Pancreas (tissue), 10 donors: ENCODE measurements at places on chromosomes 3 and 15. TPM values are rescaled to one million over a fixed set of nuclear protein-coding genes. Genes with fewer than 3 reads are reported as not detected.

The PLA2G4E gene
- not detected for total RNA-seq

The VPS18 gene
- total RNA-seq: 6.8 TPM

The SLC22A14 gene
- total RNA-seq: not detected

The NANOGP8 gene
- total RNA-seq: 0.69 TPM

The CIDEC gene
- total RNA-seq: 2.6 TPM

The DNAJA4 gene
- 5.8 TPM for total RNA-seq

The CCNL1 gene
- 46.5 TPM for total RNA-seq

The MESP1 gene
- total RNA-seq: 2.5 TPM

The CLRN1 gene
- not detected for total RNA-seq

The TMEM45A gene
- total RNA-seq: 15.1 TPM

The SNX33 gene
- 24.1 TPM for total RNA-seq

The GRAMD1C gene
- total RNA-seq: 6.2 TPM

The MELTF gene
- total RNA-seq: 6.7 TPM

GRCh38 chr3:84960581-84960980 lies 1.8 kb downstream of the CADM2 start:
- peaks cover 7% of the 10 kb centered on the region for H3K4me1 ChIP-seq
- no peak overlapping the region for H3K27ac ChIP-seq
- no peaks in the 10 kb centered on the region for H3K36me3 ChIP-seq
- H3K27me3 ChIP-seq: peaks cover 7% of the 10 kb centered on the region
- no peak for DNase-seq

- H3K36me3 ChIP-seq: no peaks in the 10 kb centered on the region
- H3K27ac ChIP-seq: no peak overlapping the region
- H3K4me1 ChIP-seq: peaks cover 10% of the 10 kb centered on the region
- no peak for DNase-seq
- no peaks in the 10 kb centered on the region for H3K27me3 ChIP-seq
Measured at GRCh38 chr3:58628823-58629562, 37.6 kb downstream of the FAM3D start.

DNA sequence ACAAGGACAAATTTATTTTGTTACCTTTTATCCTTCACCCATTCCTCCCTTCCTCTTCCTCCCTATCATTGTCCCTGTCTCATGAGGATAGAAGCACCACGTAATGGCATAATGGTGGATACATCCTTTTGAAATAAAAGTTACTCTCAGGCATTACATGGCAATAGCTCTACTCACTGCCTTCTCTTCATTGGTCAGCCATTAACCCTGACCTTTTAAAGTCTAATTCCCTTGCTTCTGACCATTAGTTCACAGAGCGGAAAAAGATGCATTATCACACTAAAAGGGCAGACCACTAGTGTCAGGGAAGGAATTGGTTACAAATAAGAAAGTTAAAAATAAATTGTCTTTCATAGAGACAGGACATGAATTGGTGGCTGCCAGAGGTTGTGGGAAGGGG lies 54.6 kb upstream of the EIF1B start:
- DNase-seq: no peak
- H3K27me3 ChIP-seq: no peaks in the 10 kb centered on the region
- no peak overlapping the region for H3K27ac ChIP-seq
- H3K4me1 ChIP-seq: no peaks in the 10 kb centered on the region
- H3K4me3 ChIP-seq: no peak overlapping the region

GRCh38 chr3:101979033-101979432 lies 129.7 kb downstream of the NFKBIZ start:
- H3K36me3 ChIP-seq: no peaks in the 10 kb centered on the region
- H3K27ac ChIP-seq: no peak overlapping the region
- no peaks in the 10 kb centered on the region for H3K27me3 ChIP-seq
- H3K4me3 ChIP-seq: no peak overlapping the region

DNA sequence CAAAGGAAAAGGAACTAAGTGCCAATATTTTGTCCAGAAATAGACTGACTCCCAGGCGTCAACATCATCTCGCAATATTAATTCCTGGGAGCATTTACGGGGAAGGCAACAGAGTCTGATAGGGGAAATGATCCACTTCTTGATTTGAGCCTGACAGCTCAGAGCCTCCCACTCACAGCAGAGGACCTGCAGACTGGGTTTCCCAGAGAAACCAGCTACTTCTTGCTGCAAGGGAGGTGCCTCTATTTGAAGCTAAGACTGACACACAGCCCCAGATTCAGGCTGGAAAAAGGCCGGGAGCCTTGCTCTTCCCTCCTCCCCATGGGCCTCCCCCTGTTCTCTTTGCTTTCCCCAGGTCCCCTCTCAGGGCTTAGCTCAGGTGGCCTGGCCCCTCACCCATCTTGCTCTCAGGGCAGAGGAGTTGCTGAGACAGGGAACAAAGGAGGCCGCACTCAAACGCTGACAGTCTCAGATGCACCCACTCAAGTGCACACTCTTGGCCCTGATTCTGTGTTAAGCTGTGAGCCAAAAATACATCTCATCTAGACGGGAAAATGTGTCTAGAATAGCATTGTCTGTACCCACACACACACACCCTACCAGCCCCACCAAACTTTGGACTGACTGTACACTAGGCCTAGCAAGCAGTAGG lies 49.8 kb upstream of the DCLK3 start:
- no peaks in the 10 kb centered on the region for H3K27me3 ChIP-seq
- no peaks in the 10 kb centered on the region for H3K36me3 ChIP-seq
- no peak overlapping the region for H3K4me3 ChIP-seq
- H3K27ac ChIP-seq: no peak overlapping the region
- no peak for DNase-seq

- peaks cover 14% of the 10 kb centered on the region for H3K36me3 ChIP-seq
- peaks cover 27% of the 10 kb centered on the region for H3K4me1 ChIP-seq
- peak overlapping the region; percentile 90 for H3K4me3 ChIP-seq
- H3K27ac ChIP-seq: peak overlapping the region; percentile 91
Measured at GRCh38 chr15:90871716-90872485, 3.5 kb downstream of the FURIN start.

DNA sequence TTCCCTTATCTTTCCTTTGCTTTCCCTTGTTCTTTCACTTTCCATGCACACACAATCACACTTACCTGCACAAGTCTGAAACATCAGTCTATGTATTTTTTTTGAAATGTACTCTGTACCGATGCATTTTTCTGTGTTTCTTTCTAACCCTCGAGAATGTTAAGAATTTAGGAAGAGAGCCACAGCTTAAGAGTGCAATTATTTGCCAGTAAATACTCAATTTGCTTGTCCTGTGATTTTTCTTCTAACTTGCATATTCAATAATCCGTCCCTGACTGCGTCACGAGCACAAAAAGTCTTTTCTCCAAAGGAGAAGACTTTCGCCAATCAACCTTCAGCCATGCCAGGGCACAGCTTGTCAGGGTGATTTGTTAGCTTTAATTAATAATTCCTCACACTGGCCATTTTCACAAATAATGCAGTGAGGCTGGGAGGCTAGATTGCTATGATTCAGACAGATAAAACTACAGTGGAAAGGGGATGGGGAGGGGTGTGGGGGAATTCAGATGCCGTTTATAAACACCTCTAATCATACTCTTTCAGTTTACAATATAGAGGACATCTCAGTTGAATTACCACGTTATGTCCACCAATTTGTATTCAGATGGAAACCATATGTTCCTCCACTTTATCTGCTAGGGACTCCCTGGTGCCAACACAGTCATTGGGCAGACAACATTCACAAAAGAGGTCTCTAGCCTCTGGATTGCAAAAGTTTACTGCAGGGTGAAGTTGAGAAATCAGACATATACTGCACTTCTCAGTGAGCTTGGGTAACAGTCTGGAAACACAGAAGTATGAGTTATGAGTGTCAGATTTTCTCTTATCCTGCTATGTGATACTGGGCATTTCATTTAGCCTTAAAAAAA lies 388.0 kb downstream of the ZBTB20 start:
- H3K27me3 ChIP-seq: no peaks in the 10 kb centered on the region
- peak; percentile 20 for DNase-seq
- H3K36me3 ChIP-seq: no peaks in the 10 kb centered on the region
- H3K27ac ChIP-seq: peak overlapping the region; percentile 41

DNA sequence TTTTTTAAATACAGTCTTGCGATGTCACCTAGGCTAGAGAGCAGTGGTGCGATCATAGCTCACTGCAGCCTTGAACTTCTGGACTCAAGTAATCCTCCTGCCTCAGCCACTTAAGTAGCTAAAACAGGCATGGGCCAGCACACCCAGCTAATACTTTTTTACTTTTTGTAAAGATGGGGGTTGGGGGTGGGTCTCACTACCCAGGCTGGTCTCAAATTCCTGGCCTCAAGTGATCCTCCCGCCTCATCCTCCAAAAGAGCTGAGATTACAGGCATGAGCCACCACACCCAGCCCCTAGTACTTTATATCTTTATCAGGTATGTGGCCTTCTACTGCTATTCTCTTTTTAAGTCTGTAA lies 8.3 kb downstream of the PEAK1 start:
- no peak overlapping the region for H3K27ac ChIP-seq
- no peaks in the 10 kb centered on the region for H3K36me3 ChIP-seq
- peaks cover 5% of the 10 kb centered on the region for H3K4me1 ChIP-seq
- no peak overlapping the region for H3K4me3 ChIP-seq
- DNase-seq: no peak
- no peaks in the 10 kb centered on the region for H3K27me3 ChIP-seq

DNA sequence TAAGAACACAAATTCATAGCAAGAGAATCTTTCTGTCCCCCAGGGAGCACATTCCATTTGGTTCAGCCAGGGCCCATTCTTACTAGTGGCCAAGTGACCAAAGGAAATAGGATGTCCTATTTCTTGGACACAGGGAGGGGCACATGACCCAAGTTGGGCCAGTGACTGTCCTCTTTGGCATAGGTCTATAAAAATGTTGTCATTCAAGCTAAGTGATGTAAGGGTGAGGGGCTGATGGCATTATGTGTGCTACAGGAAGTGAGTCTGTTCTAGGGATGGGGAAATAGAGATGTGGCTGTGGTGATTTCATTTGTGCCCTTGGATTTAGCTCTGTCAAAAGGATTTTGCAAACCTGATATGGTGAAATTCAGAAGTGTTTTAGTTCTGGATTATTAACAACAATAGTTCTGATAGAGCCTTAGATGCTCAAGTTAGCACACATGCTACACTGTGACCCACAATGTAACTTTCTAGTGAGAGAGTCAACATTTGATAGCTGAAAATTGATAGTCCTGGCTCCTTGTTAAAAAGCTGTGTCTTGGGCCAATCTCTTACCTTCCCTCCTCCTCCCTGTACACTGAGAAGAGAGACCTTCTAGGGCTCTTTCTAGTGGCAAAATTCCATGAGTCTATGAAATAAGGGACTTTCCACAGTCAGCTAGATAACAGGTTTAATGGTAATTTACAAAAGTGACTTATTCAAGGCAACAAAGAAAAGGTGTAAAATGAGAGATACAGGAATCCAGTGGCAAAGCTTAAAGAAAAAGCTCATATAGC lies 117.2 kb downstream of the THRB start:
- H3K4me1 ChIP-seq: peaks cover 44% of the 10 kb centered on the region

GRCh38 chr3:126714276-126714900 lies 10.3 kb downstream of the CHCHD6 start:
- H3K4me3 ChIP-seq: no peak overlapping the region
- H3K4me1 ChIP-seq: no peaks in the 10 kb centered on the region
- H3K36me3 ChIP-seq: no peaks in the 10 kb centered on the region
- H3K27ac ChIP-seq: no peak overlapping the region
- H3K27me3 ChIP-seq: no peaks in the 10 kb centered on the region

DNA sequence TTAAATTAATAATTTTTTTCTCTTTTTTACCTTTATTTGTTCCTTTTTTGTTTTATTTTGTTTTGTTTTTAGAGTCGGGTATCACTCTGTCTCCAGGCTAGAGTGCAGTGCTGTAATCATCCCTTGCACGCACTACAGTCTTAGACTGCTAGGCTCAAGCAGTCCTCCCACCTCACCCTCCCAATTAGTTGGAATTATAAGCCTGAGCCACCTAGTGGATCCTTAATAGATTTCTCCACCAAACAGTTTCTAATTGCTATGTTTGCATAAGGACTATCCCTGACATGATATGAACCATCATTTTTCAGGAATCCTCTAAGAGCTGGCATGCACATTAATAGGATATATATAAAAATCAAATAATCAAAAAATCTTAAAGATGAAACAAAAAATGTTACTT lies 993.2 kb downstream of the OTOL1 start:
- no peaks in the 10 kb centered on the region for H3K36me3 ChIP-seq
- no peaks in the 10 kb centered on the region for H3K27me3 ChIP-seq
- no peak for DNase-seq
- no peak overlapping the region for H3K27ac ChIP-seq
- H3K4me1 ChIP-seq: no peaks in the 10 kb centered on the region
- no peak overlapping the region for H3K4me3 ChIP-seq

- H3K4me3 ChIP-seq: no peak overlapping the region
- H3K27ac ChIP-seq: no peak overlapping the region
- no peak for DNase-seq
Measured at GRCh38 chr3:120039642-120040610, 54.3 kb downstream of the GSK3B start.

DNA sequence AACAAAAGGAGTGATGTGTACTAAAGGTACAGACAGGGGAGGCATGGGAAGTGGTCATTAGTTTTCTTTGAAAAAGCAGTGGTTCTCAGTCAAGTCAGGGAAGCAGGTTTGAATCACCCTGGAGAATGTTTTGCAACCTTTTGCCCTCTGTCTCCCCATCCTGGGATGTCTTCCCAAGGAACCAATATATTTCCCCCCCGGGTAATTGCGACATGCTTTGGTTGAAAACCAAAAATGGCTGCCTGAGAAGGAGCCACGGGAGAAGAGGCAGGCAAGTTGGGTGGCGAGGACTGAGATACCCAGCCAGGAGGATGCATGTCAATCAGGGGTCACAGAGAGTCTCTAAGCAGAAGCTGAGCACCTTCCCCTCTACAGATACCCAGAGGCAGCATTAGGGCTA lies 20.2 kb upstream of the PPP1R2 start:
- H3K27ac ChIP-seq: no peak overlapping the region
- H3K4me1 ChIP-seq: no peaks in the 10 kb centered on the region
- H3K27me3 ChIP-seq: no peaks in the 10 kb centered on the region

- no peak overlapping the region for H3K4me3 ChIP-seq
- H3K27me3 ChIP-seq: no peaks in the 10 kb centered on the region
- H3K36me3 ChIP-seq: no peaks in the 10 kb centered on the region
- H3K4me1 ChIP-seq: no peaks in the 10 kb centered on the region
Measured at GRCh38 chr3:171234298-171235010, 207.9 kb upstream of the SLC2A2 start.

DNA sequence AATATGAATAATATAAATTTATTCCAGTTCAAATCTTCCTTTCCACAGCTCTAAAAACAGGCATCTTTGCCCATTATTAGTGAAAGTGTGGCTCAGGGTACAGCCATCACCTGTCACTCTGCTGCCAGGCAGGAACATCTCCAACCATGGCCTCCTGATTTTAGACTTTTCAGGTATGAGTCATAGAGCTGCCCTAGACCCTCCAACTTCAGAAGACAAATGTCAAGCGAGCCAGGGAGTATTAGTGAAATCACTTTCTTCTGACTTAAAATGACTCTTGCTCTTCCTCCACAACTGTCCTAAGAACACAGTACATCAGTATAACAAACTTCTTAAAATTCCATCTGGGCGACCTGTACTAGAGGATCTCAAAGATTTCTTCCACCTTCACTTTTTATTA lies 78.1 kb upstream of the AKAP13 start:
- H3K27me3 ChIP-seq: no peaks in the 10 kb centered on the region
- no peak overlapping the region for H3K27ac ChIP-seq
- H3K4me1 ChIP-seq: peaks cover 3% of the 10 kb centered on the region

DNA sequence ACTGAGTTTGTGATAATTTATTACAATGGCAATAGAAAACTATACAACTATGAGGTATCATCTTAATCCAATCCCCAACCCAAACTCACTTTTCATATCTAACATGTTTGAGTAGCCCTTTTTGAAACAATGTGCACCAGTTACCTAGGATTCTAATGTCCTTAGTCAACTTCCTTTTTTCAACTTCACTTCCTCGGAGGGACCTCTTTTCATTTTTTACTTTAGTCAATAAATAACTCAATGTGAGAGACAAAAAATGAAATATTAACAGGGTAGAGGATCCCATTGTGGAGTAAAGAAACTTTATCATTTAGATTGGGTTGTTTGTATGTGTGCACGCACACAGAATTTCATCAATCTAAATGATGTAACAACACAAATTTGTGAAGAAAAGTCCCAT lies 193.6 kb upstream of the LRRC3B start:
- no peaks in the 10 kb centered on the region for H3K27me3 ChIP-seq
- H3K36me3 ChIP-seq: no peaks in the 10 kb centered on the region
- H3K4me3 ChIP-seq: no peak overlapping the region
